Fibroblast of the conjunctiva (primary cell): ENCODE measurements at places on chromosomes 5 and 9.

DNA sequence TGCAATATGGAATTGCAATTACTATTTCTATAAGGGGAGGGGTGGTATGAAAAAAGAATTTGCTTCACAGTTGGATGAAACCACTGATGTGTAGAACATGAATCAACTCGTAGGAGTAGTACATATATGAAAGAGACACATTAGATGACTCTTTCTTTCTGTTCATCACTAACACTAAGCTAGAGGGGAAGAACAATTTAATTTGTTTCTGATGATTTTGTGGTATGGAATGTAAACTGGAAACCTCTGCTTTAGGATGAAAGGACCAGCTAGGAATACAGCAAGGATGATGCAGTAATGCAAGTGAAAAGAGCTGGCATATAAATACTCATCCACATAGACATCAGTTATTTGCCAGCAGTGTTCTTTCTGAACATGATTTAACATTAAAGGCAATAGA, 113.4 kb downstream of the PAPPA start:
- no peak for DNase-seq

GRCh38 chr5:61805101-61805500, 473.0 kb downstream of the ZSWIM6 start:
- DNase-seq, result no peak

- no peak for DNase-seq
Observed at GRCh38 chr5:21834863-21835262, 1018.3 kb downstream of the CDH12 start.

- no peak for DNase-seq
Observed at GRCh38 chr9:124146031-124146561, 111.7 kb upstream of the NEK6 start.

DNA sequence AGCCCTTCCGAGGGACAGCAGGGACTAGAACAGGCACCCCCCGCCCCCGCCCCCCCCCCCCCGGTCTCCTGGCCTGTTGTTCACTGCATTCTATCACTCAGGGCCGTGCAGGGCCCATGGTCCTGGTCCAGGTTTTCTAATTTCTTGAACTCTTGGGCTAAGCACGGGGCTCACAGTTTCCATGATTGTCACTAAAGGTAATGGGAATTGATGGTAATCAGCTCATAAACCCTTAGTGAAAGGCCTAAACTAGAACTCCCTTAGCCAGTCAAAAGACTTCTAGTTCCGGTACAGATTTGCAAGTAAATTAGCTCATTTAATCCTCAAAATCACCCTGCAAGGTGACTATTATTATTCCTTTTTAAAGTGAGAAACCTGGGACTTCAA, 14.7 kb upstream of the PWWP2A start:
- DNase-seq, result no peak

- no peak for DNase-seq
Observed at GRCh38 chr9:14243514-14244042, 70.4 kb downstream of the NFIB start.

DNA sequence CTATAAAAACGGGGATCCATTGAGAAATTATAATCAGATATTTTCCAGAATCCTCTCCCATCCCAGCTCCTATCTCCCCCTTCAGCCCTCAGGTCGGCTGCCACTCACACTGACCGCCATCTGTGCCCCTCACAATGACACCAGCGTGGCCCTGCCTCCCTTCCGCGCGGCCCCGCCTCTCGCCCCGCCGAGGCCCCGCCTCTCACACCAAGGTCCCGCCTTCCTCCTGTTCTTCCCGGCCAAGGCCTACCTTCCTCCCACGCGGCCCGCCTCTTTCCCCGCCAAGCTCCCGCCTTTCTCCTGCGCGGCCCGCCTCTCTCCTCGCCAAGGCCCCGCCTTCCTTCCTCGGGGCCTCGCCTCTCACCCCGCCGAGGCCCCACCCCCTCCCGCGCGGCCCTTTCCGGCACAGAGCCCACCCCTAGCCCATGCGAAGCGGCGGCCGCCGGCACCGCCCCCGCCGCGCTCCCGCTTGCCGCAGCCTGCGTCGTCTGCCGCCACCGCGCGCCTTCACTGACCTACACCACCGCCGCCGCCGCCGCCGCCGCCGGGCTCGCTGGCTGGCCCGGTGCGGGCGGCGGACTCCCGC, at the start of gene DNAJC21:
Gene DNAJC21, plus strand, starts transcription at position 426 of the 586 bp plus-strand sequence. CDS start 261 bp downstream, outside the sequence.
- DNase-seq, result peak; percentile 92

DNA sequence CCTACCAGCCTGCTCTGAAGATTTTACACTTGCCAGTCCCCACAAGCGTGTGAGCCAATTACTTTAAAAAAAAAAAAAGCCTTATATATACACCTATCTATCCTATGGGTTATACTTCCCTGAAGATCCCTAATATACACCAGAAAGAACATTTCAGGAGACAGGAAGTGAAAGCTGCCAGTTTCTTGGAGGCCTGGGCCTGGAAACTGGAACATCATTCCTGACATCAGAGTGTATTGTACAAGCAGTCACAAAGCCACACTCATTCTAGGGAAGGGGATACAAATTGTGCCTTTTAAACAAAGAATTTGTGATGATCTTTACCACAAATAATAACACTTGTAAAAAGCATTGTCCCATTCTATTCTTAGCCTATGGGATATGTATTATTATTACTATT, 98.3 kb upstream of the FBN2 start:
- DNase-seq, result no peak

DNA sequence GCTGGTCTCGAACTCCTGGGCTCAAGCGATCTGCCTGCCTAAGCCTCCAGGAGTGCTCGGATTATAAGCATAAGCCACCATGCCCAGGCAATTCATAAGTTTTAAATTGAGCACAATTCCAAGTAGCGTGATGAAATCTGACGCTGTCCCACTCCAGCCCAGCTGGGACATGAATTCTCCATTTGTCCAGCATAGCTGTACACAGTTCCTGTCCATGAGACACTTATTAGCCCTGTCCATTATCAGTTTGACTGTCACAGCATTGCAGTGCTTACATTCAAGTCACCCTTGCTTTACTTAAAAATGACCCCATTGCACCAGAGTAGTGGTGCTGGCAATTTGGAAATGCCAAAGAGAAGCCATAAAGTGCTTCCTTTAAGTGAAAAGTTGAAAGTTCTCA, 7.6 kb upstream of the SLC30A5 start:
- DNase-seq, result no peak

DNA sequence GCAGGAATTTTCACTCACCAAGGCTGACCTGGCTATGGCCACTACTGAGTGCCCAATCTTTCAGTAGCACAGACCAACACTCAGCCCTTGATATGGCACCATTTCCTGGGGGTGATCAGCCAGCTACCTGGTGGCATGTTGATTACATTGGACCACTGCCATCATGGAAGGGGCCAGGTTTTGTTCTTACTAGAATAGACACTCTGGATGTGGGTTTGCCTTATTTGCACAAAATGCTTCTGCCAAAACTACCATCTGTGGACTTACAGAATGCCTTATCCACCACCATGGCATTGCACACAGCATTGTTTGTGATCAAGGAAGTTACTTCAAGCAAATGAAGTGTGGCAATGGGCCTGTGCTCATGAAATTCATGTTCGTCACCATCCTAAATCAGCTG, 69.7 kb upstream of the SH3GL2 start:
- no peak for DNase-seq
